Activated CD8-positive, alpha-beta T cell treated with anti-CD3 and anti-CD28 coated beads for 36 hours (primary cell): ENCODE measurements at places on chromosomes 5 and 9. TPM values are rescaled to one million over a fixed set of nuclear protein-coding genes. Genes with fewer than 3 reads are reported as not detected.
A peak's percentile ranks its signal among the peaks of the same experiment; 100 is the strongest.

DNA sequence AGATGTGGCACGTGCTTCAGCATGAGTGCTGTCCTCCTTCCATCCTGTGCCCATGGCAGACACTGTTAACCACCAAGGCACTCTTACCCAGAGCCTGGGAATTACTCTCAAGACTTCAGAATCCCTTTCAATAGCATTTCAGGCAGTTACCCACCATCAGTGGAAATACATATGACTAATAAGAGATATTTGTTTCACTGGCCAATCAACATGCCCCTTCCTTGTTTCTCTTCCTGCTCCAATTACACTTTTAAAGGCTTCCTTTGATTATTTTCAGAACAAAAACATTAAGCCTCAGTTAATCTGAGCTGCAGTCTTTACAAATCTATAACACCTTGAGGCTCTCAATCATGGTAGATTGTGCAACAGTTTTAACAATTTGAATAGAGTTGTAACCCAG, 70.8 kb downstream of the PRELID2 start:
- no peaks in the 10 kb centered on the region for H3K4me1 ChIP-seq
- H3K27ac ChIP-seq, result no peak overlapping the region
- H3K27me3 ChIP-seq, result no peaks in the 10 kb centered on the region
- DNase-seq, result no peak

- H3K27ac ChIP-seq, result no peak overlapping the region
- no peak overlapping the region for H3K4me3 ChIP-seq
- DNase-seq, result no peak
Measured at GRCh38 chr9:96581786-96582185, 37.9 kb downstream of the CDC14B start.

- DNase-seq, result no peak
- no peak overlapping the region for H3K27ac ChIP-seq
Measured at GRCh38 chr9:69454321-69454720, 129.3 kb downstream of the ENTREP1 start.

MEF2C gene
- 1.3 TPM for total RNA-seq

GRCh38 chr5:14767735-14768507, 103.4 kb downstream of the OTULIN start:
- DNase-seq, result no peak
- H3K36me3 ChIP-seq, result peaks cover 7% of the 10 kb centered on the region
- no peaks in the 10 kb centered on the region for H3K27me3 ChIP-seq
- no peak overlapping the region for H3K4me3 ChIP-seq
- no peak overlapping the region for H3K27ac ChIP-seq

ENHO gene
- total RNA-seq, result not detected

DNA sequence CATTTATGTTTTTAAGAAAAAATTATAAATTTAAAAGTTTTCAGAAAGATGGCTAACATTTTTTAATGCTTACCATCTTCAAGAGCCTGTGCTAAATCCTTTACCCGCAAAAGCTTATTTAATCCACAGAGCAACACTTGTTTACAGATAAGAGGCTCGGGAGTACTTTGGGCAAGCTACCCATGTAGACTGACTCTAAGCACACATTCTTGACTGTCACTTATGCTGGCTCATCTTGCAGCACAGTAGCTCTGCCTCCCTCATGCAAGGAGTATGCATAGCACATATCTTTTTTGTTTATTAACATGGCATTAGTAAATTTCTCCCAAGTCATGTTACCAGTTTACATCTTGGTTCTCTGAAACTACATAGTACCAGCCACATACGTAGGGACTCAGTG, 14.7 kb downstream of the SH3RF2 start:
- no peak overlapping the region for H3K4me3 ChIP-seq
- H3K27me3 ChIP-seq, result peaks cover 13% of the 10 kb centered on the region
- H3K36me3 ChIP-seq, result no peaks in the 10 kb centered on the region
- H3K27ac ChIP-seq, result no peak overlapping the region

DNA sequence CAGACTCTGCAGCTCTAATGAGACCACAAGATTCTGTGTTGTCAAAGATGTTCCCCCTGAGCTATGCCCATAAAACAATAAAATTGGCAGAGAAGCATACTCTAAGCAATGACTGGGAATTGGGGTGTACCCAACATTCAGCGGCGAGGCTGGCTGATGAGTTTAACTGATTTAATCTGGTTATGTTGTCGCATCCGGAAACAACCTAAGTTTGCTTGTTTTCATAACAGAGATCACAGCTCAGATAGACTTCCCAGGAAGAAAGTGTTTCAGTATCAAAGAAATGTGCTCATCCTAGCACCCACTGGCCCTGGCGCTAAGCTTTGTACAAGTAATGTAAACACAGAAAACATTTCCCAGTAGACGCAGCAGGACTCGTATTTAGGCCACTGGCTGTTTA, 7.4 kb downstream of the SEMA5A start:
- no peaks in the 10 kb centered on the region for H3K4me1 ChIP-seq
- no peak overlapping the region for H3K27ac ChIP-seq
- H3K36me3 ChIP-seq, result no peaks in the 10 kb centered on the region
- no peak for DNase-seq
- H3K27me3 ChIP-seq, result peaks cover 4% of the 10 kb centered on the region

RAI14 gene
- total RNA-seq, result 2.3 TPM

- no peaks in the 10 kb centered on the region for H3K36me3 ChIP-seq
Measured at GRCh38 chr5:123755653-123756317, 243.8 kb downstream of the CSNK1G3 start.

DNA sequence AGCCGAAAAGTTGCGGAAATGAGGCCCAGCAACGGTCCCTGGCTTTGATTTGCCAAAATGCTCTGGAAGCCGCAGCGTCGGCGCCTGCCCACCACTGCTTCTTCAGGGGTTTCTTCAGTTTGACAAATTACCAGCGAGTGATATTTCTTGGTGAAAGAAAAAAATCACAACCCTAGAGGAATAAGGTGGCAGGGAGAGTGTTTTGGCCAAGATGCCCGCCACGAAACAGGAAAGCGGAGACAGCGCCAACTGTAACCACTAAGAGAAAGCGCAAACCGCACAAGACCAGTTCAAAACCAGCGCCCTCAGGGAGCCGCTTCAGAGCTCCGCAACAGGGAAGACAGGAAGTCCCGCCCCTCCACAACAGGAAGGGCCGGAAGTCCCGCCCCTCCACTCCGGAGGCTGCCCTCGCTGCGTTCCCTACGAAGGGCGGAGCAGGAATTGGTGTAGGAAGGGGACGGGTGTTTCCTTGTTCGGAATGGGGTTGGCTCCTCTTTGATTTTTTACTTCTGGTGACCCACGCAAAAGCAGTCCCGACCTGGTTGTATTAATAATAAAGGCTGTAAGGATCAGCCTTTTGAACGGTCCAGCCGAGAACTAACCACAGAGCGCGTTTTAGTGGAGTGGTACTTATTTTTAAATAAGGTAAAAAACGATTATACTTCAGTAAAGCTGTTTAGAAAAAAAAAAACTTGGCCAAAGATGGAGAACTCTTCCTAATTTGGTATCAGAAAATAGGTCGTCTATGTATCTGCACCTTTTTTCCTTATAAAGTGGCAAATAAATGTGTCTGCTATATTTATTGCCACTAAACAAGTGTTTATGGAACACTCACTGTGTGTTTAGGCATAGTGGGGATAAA, at the start of gene C5orf34:
TSS of gene C5orf34 (minus strand) at position 333 of the 862 bp plus-strand sequence. CDS start 5,809 bp downstream, outside the sequence.
- peak within 1 kb of the TSS; percentile 97 for H3K27ac ChIP-seq
- peak within 1 kb of the TSS; percentile 85 for H3K4me3 ChIP-seq
- peak; percentile 95 for DNase-seq
- no peaks in the 10 kb centered on the region for H3K27me3 ChIP-seq

- H3K4me1 ChIP-seq, result no peaks in the 10 kb centered on the region
- H3K36me3 ChIP-seq, result peaks cover 2% of the 10 kb centered on the region
- H3K27me3 ChIP-seq, result no peaks in the 10 kb centered on the region
- H3K27ac ChIP-seq, result no peak overlapping the region
Measured at GRCh38 chr9:127187231-127187956, 65.0 kb upstream of the ANGPTL2 start.

DNA sequence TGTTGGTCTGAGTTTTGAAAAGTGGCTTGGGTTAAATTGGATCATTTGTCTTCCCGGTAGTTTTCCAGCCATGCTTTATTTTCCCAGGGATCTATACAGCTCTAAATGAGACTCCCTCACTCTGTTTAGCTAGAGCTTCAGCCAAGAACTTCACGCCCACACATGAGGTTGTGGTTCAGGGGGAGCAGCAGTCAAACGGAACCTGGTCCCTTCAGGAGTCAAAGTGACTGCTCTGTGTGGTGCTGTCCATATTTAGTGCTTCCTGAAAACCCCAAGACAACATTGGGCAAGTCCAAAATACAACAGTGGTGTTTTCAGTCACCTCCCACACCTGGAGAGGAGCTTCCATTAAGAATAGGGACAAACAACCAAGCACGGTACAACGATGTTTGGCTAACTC, 90.5 kb downstream of the ANKH start:
- H3K4me3 ChIP-seq, result no peak overlapping the region
- peaks cover 39% of the 10 kb centered on the region for H3K4me1 ChIP-seq
- peaks cover 25% of the 10 kb centered on the region for H3K36me3 ChIP-seq
- peak; percentile 59 for DNase-seq
- no peaks in the 10 kb centered on the region for H3K27me3 ChIP-seq

ARRDC3 gene
- 39.2 TPM for total RNA-seq
